Fibroblast of skin of abdomen (primary cell): ENCODE measurements at places on chromosomes 3 and 15.

GRCh38 chr3:102699819-102700140 is 265.0 kb downstream of the ZPLD1 start:
- no peak for DNase-seq

- no peak for DNase-seq
These were observed 1083.7 kb upstream of the CFAP20DC start for GRCh38 chr3:60133269-60134162.

- no peak for DNase-seq
These were observed 46.1 kb upstream of the MRPS22 start for GRCh38 chr3:139297588-139298311.

GRCh38 chr15:101026656-101027272 is 107.6 kb downstream of the LRRK1 start:
- DNase-seq = no peak

- DNase-seq = no peak
These were observed 155.4 kb downstream of the ADAMTS17 start for GRCh38 chr15:100186366-100186765.
